Fibroblast of gingiva (primary cell): ENCODE measurements at places on chromosomes 12 and 14.

DNA sequence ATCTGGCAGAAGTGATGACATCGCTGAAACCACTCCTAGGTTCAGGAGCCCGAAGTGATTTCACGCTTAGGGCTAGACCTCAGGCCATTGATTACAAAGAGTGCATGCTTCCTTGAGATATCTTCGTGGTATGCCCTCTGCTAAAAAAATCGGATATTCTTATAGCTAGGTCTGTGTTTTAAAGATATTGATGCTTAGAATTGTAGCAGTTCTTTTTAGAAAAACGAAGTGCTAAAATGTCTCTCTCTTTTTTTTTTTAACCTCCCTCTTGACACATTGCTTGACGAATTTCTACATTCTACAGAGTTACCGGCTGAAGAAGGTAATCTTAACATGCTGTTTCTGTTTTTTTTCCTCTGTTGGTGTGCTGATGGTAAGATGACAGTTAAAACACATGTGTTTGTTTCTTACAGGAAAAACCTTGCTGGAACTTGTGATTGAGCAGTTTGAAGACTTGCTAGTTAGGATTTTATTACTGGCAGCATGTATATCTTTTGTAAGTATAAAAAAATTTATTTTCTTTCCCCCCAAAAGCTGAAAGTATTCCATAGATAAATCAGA is 1.3 kb downstream of the ATP2A2 start:
- peak; percentile 60 for DNase-seq

GRCh38 chr14:60233251-60233650 is 15.8 kb upstream of the PPM1A start:
- no peak for DNase-seq

- no peak for DNase-seq
These were observed 358.8 kb downstream of the C12orf50 start for GRCh38 chr12:87670448-87670847.

GRCh38 chr12:5861416-5861815 is 83.6 kb downstream of the ANO2 start:
- DNase-seq = no peak

- no peak for DNase-seq
These were observed 46.1 kb downstream of the CYP46A1 start for GRCh38 chr14:99729991-99730875.

DNA sequence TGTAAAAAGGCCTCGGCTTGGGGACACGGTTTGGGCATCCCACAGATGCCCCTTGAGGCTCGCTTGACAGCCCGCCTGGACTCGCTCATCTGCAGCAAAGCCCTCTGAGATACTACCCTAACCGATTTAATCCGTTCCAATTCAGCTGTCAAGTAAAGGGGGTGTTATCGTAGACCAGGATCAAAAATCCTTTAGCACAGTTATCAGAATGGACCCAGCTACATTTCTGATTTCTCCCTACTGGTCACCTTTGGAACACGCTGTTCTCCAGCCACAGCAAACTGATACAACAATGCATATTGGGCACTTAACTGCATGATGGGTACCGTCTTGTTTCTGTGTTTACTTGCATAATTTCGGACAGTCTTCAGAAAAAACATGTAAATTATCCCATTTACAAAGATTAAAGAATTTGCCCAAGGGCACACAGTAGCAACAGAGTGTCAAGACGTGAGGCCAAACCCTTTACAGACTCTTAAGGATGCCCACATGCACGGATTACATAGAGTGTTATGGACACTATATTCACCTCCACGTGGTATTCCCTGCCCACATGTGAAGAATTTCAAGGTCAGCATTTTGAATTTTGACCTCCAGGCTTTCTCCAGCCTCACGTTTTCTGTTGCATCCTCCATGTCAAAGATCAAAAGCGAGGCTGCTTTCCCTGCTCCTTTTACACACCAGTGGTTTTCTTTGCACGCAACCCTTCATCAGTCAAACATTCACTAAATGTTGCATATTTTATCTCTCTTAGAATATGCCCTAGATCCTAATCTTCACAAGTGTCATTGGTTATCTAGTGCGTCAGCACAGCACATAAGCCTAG is 3.2 kb upstream of the DUSP6 start:
- no peak for DNase-seq

GRCh38 chr14:93346926-93347721 is at the start of gene COX8C:
COX8C (plus strand) TSS chr14:93347182; CDS start chr14:93347269, 87 bp downstream.
- DNase-seq = no peak

DNA sequence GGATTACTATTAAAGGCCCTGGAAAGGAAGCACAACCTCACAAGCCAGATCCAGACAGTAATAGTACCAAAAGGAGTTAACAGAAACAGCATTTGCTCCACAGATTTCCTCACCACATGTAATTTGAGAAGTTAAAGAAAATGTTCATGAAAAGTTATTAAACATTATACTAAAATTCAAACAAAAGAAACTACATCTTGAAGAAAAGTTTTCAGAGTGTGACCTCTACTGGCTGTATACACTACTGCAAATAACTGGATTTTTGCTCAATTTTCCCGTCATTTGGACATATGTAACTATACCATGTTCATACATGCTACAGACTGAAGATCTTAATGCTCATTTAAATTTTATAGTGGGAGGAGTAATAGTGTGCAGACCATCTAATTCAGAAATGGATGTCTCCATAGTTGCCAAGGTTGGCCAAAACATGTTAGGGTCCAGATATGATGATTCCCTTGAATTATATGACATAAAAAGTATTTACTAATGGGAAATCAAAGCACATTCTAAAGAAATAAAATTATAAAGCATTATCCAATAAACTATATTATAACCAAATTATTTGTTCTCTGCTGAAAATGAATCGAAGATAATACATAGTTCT is 5.6 kb downstream of the KRR1 start:
- peak; percentile 66 for DNase-seq

DNA sequence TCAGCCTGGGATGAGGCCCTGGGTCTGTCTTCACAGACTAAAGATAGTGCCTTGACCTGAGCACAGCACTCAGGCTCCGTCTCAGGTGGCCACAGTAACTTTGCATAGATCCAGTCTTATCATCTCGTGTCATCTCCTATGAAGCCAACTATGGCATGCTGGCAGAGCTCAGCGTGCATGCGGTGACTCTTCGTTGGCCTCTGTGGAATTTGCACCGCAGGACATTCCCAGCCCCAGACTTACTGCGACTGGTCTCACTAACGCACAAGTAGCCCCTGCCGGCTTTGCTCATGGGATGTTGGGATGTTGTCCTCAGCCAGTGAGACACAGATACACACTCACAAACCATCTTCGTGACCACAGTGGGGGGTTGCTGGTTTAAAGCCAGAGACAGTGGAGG is 199.6 kb downstream of the CHST11 start:
- DNase-seq = no peak

GRCh38 chr14:102554821-102555819 is 37.3 kb upstream of the RCOR1 start:
- DNase-seq = peak; percentile 15

DNA sequence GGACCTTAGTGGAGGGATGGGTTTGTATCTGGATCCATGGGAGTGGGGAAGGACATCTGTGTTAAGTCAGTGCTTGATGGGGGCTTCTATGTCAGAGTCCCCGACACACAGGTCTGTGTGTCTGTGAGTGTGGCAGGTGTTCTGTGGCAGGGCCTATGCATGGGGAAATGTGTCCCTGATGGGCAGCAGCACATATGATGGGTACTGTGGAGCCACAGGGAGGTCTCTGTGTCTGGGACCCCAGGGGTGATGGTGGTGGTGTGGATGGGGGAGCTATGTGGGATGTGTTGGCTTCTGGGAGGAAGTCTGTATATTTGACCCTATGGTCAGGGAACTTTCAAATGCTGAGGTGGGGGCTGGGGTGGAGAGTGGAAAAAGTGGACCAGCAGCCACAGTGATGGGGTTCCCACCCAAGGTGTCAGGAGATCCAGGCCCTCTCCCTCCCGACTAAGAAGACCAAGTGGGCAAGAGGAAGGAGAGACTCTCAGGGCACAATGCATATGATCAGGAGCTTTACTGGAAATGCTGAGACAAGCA is 16.5 kb downstream of the KRT7 start:
- no peak for DNase-seq

- no peak for DNase-seq
These were observed 63.5 kb downstream of the MAPKAPK5 start for GRCh38 chr12:111905502-111905901.

DNA sequence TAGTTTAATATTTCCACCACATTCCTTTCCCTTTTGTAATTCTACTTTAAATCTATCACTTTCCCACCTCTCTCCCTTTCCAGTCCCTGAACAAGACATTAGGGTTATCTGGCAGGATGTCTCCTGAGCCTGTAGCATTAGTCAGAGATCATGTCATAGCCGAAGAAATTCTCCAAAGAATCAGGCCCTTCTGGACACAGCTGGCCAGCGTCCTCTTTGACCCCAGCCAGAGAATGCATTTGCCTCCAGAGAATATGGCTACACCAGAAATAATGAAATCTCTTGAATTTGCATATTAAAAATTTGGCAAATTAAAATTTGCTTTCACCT is 56.7 kb downstream of the NTF3 start:
- DNase-seq = no peak

DNA sequence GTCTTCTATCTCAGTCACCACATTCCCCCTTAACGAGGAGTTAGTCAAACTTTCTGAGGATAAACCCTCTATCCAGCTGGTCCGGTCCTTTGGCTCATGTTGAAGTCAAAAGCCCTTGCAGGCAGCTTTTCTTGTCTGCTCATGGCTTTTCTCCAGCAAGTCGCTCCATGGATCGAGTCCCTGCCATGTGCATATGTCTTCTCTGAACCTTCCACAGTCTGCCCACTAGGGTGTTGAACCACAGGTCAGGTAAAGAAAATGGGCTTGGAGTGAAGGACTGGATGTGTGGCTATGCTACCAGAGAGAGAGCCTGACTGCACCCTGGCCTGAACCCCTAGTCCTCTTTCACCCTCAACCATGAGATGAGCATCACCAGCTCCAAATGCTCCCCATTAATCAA is 22.8 kb downstream of the C14orf132 start:
- DNase-seq = no peak

DNA sequence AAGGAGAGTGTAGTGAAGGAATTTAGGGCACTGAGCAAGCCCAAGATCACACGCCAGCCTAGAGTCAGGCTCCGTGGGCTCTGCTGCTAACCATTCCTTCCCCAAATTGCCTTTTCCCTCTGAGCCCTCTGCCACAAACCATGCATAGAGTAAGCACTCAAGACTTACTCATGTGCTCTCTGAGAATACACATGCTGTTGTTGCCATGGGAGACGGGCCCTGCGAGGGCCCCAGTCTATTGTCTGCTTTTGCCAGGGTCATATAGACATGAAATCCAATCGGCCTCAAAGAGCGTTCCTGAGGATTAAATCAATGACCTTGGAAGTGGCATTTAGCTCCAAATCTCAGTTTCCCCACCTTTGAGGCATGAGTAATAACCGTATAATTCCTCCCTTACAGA is 48.7 kb upstream of the WSCD2 start:
- DNase-seq = no peak

GRCh38 chr14:38056270-38056669 is 151.4 kb upstream of the SSTR1 start:
- no peak for DNase-seq

DNA sequence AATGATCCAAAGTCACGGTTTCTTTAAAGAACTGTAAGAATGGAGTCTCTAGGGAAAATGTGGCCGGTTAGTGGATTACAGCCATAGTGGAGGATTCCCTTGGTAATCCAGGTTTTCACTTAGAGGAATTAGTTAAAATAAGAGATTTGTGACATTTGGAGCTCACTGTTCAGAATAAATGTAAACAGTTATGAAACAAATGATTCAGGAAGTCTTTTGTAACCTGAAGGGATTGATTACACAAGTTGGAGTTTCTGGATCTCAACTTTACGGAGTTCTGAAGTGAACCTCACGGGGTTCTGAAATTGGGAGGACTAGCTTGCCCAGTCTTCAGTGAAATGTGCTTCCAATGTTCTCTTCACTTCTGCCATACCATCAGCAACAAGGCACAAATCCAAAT is 234.4 kb upstream of the FKBP4 start:
- peak; percentile 57 for DNase-seq

DNA sequence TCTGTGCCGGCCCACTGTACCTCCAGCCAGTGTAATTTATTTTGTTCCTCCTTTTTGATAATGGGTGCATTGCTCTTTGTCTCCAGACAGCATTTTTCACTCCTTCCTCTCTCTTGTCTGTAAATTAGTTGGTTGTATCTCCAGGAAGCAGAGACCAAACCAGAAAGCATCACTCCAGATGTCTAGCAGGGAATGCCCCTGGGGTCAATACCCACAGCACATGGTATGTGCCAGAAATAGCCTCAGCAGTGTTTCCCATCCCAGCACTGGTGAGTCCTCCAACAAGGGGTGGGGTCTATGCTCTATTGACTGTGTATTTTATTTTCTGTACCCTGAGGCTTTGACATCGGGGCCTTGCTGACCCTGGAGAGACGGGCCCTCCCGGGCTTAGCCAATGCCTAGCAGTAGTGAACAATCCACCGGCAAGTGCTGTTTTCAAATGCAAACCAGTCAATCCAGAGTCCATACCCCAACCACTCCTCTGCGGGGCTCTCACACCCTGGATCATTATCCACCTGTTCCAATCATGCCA is 50.2 kb upstream of the FZD10 start:
- DNase-seq = no peak

DNA sequence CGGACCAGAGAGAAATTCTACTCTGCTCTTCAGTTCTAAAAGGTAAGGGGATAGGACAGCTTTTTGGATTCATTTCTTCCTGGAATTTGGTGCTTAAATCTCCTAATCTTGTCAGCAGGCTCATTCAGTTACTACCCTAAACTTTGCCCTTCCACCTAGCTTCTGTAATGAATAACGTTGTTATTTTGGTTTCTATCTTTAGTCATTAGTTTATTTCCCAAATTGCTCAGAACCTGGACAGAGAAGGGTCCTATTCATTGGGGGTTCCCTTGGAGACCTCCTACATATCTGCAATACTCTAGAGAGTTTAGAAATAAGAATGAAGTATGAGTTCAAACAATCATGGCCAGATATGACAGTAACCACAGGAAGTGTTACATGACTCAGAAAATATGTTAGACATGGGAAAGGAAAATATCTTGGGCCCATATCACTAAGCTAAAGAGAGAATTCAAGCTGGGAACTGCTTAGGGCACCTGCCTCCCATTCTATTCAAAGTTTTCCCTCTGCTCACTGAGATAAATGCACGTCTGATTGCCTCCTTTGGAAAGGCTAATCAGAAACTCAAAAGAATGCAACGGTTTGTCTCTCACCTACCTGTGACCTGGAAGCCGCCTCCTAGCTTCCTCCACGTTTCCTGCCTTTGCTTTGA is 87.9 kb downstream of the GAS2L3 start:
- DNase-seq = no peak

DNA sequence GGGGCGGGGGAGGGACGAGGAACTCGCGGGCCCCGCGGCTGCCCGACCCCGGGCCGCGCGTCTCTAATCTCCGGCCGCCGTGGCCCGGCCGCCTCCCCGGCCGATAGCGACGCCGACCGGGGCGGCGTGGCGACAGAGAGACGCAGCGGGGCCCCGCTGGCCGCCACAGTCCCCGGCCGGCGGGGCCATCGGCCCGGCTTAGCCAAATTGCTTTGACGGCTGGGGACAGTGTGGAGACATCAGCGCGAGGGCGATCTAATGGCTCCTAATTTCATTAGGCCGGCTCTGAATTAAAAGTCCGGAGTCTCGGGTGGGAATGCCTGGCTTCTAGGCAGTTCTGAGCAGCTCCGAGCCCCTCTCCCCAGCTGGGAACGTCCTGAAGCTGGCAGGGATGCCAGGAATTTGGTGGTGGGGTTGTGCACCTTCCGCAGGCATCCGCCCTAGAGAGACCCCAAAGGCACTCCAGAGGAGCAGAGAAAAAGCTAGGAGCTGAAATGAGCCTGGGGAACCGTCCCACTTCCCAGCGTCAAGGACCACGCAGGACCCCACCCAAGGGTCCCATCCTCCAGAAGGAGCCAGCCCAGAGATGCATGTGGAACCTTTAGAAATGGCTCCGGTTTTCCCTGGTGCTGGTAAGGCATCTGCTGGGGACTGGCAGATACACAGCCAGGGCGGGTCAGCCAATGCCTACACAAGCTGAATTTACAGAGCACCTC is 9.6 kb downstream of the TBX5 start:
- no peak for DNase-seq
